Suprapubic skin (tissue), 4 donors: ENCODE measurements at places on chromosomes 16 and 17. TPM values are rescaled to one million over a fixed set of nuclear protein-coding genes. Genes with fewer than 3 reads are reported as not detected.

The MAZ gene
- total RNA-seq = 116 TPM

GRCh38 chr16:4315186-4316107 is at the start of gene GLIS2:
TSS of gene GLIS2 (plus strand) at chr16:4316067. CDS start at chr16:4332281, 16,214 bp downstream.
- peaks cover 58% of the 10 kb centered on the region for H3K4me1 ChIP-seq
- H3K36me3 ChIP-seq = no peaks in the 10 kb centered on the region
- H3K27me3 ChIP-seq = peaks cover 8% of the 10 kb centered on the region
- peak within 1 kb of the TSS; percentile 81 for H3K4me3 ChIP-seq
- no peak for DNase-seq

The MYO15B gene
- total RNA-seq = 126 TPM

GRCh38 chr17:59643159-59644140 is 23.8 kb downstream of the CLTC start:
- no peak for DNase-seq
- H3K36me3 ChIP-seq = peaks cover 34% of the 10 kb centered on the region
- no peak overlapping the region for H3K27ac ChIP-seq
- H3K27me3 ChIP-seq = no peaks in the 10 kb centered on the region
- peaks cover 39% of the 10 kb centered on the region for H3K4me1 ChIP-seq
- no peak overlapping the region for H3K4me3 ChIP-seq

GRCh38 chr16:4067262-4068001 is 48.8 kb downstream of the ADCY9 start:
- peaks cover 4% of the 10 kb centered on the region for H3K4me1 ChIP-seq
- no peak overlapping the region for H3K27ac ChIP-seq
- no peak overlapping the region for H3K4me3 ChIP-seq
- DNase-seq = no peak
- H3K27me3 ChIP-seq = no peaks in the 10 kb centered on the region

GRCh38 chr17:35312790-35313711 is 60.4 kb downstream of the SLFN11 start:
- peak overlapping the region; percentile 39 for H3K4me3 ChIP-seq
- no peaks in the 10 kb centered on the region for H3K27me3 ChIP-seq
- no peaks in the 10 kb centered on the region for H3K36me3 ChIP-seq
- peak overlapping the region; percentile 54 for H3K27ac ChIP-seq
